Stimulated activated CD4-positive, alpha-beta T cell treated with anti-CD3 and anti-CD28 coated beads, Interleukin-12 subunit alpha, Interleukin-12 subunit beta, amount 100 ng/mL, for 24 hours (primary cell): ENCODE measurements at places on chromosomes 16 and 17.

- no peak for DNase-seq
Measured at GRCh38 chr17:79664930-79665737, 54.3 kb upstream of the RBFOX3 start.

- DNase-seq: no peak
Measured at GRCh38 chr17:72813481-72813880, 279.0 kb downstream of the SLC39A11 start.

DNA sequence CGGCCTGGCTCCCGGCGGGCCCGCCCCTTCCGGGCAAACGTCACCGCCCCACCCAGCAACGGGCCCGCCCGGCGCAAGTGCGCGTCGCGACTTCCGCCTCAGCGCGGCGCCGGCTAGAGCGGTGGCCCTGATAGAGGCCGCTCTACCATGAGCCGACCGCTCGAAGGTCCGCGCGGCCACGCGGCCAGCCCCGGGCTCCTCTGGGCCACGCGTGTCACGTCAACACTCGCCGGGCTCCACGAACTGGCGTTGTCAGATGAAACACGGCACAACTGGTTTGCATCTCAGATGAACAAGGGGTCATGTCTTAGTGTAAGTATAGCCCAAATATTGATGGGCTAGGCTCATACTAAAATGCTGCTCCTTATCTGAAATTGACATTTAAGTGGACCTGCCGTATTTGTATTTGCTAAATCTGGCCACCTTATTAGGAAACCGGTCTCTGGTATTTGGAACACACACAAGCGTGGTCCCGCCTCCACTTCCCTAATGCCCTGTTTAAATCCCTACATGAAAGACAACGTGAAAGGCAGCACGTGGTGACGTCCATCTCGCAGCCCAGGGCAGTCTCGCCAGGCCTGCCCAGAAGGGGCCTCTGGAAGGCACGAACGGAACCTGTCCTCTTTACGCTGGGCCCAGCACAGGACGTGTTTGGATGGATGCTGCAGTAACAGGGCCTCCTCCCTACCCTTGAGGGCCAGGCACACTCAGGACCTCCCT, at the start of gene ZNF598:
Gene ZNF598, minus strand, starts transcription at position 31 of the 720 bp plus-strand sequence.
- peak; percentile 59 for DNase-seq

DNA sequence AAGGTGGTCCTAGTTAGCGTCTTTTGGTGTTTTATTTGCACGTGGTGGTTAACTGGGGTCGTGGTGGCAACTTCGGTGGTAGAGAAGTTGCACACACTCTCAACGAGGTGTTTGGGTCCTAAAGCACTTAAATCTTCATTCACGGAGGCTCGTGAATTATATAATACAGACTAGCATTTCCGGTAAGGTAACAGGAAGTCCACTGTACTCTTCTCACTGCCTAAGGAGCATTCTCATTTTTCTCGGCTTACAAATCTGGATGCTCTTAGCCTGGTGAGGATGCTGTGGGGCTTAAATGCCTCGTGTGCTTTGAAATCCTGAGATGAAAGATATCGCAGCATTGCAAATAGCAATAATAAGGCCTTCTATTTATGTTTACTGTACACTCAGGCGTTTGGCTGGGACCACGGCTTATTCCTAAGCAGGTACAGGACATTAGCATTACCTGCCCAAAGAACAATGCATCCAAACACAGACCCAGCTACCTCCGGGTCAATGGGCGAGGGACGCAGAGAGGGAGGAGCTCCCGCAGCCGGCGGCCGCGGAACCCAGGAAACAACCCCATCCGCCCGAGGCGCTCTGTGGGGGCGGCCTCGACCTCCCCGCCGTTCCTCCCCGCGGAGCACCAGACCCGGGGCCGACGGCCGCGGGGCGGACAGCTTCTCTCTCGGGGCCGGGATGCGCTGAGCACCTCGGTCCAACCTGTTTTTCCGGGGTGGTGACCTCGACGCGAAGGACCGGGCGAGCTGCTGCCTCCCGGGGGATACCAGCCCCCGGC, 856 bp downstream of the DNAJA2 start:
- DNase-seq: no peak

- DNase-seq: peak; percentile 62
Measured at GRCh38 chr17:80270836-80271235, 10.2 kb downstream of the RNF213 start.

- no peak for DNase-seq
Measured at GRCh38 chr17:32361270-32361669, 11.3 kb downstream of the ZNF207 start.
